ENCODE measurements at places on chromosomes 11 and 22.

DNA sequence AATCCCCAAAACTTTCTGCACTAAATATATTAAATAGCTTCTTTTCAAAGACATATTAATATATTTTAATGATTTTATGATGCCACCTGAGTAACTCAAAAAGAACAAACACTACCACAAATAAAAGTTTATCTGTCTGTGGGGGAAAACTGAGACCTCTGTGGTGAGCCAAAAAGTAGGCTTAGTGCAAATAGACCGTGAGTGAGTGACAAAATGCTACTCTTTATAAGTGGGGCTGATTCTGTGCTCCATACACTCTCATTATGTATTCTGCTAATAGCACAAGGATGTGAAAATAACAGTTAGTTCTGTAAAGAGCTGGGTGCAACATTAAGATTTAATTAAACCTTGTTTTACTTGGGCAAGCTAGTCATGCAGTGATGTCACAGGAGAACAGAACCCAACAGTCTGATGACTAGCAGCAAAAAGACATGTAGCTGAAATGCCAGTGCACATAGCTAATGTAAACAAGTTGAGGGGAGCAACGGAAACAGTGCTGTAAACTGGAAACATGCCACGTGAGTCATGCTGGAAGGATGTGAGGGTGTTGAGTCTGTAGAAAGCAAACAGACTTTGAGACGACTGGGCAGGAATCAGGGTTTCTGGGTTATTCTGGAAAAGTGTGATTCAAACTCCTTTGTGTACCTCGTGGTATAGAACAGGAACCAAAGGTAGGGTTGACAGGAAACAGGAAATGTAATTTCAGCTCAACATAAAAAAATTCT lies 1130.4 kb downstream of the LRRC4C start:
- DNase-seq = no peak

- no peak for DNase-seq
Measured at GRCh38 chr11:115944596-115944995, 440.4 kb upstream of the CADM1 start.

DNA sequence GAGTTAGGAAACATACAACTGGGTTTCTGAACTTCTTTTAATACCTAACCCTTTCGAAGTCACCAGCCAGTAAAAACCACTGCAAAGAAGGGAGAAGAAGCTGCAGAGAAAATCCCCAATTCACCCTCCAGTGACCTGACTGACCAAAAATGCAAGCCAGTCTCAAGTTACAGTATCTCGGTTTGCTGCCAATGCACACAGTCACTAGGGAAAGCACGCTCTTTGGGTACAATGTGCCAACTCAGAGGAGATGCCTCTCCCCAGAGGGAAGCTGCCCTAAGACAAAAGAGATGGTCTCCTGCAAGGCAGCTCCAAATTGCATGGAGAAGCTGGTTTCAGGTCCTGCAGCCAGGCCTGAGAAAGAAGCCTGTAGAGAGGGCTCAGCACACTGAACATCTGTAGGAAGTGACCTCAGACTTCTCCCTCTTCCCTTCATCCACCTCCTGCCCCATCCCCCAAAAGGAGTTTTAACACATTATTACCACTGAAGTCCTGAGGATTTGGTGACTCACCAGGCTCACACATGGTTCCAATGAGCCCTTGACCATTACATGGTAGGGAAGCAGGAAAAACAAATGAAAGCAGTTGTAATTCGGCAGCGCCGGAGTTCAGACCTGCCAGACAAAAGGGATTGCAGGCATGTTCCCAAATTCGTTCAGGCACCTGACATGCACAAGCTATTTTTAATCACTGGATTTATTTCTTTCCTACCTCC lies 90.1 kb downstream of the ETS1 start:
- no peak for DNase-seq

GRCh38 chr11:380996-381395 lies 11.7 kb downstream of the B4GALNT4 start:
- no peak for DNase-seq
